ENCODE measurements at places on chromosomes 5 and 9.
A peak's percentile ranks its signal among the peaks of the same experiment; 100 is the strongest.

GRCh38 chr5:169099801-169100734 lies 200.9 kb downstream of the SLIT3 start:
- DNase-seq, result no peak

- DNase-seq, result no peak
Measured at GRCh38 chr9:134709512-134710270, 68.1 kb downstream of the COL5A1 start.

GRCh38 chr9:89808076-89808755 lies 203.4 kb downstream of the GADD45G start:
- peak; percentile 76 for DNase-seq

- DNase-seq, result peak; percentile 47
Measured at GRCh38 chr9:131635285-131635684, 90.0 kb downstream of the PRRT1B start.

GRCh38 chr5:80576383-80576782 lies 6.3 kb upstream of the ANKRD34B start:
- no peak for DNase-seq

- DNase-seq, result no peak
Measured at GRCh38 chr9:18893046-18893445, 140.0 kb downstream of the SAXO1 start.
